ENCODE measurements at places on chromosomes 7 and 10. TPM values are rescaled to one million over a fixed set of nuclear protein-coding genes. Genes with fewer than 3 reads are reported as not detected.

DNA sequence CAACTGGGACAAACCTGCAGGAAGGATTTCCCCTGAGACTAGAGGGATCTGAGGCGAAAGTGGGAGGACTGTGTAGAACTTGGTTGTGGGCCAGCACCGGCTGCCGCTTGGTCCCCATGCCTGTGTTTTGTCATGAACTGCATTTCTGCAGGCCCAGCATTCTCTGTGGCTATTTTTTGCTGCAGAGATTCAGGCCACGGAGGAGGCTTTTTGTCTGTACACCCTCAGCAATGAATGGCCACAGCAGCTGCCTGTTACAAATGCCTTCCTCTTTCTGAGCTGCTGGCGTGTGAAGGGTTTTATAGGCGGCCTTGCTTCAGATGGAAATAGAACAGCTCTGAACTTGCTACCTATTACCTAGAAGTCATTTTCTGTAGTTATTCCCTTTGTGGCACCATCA lies 164.4 kb downstream of the SH2D4B start:
- H3K4me1 ChIP-seq = no peaks in the 10 kb centered on the region
- H3K27me3 ChIP-seq = no peaks in the 10 kb centered on the region
- no peaks in the 10 kb centered on the region for H3K36me3 ChIP-seq
- H3K4me3 ChIP-seq = no peak overlapping the region
- no peak for DNase-seq

The PDGFA gene
- 63.1 TPM for total RNA-seq

- H3K4me1 ChIP-seq = peaks cover 8% of the 10 kb centered on the region
- DNase-seq = no peak
- H3K27me3 ChIP-seq = peaks cover 41% of the 10 kb centered on the region
- no peaks in the 10 kb centered on the region for H3K36me3 ChIP-seq
- peak overlapping the region; percentile 75 for H3K4me3 ChIP-seq
Measured at GRCh38 chr10:7665767-7666166, 999 bp downstream of the ITIH5 start.

The ZNF32 gene
- total RNA-seq = 57.9 TPM

DNA sequence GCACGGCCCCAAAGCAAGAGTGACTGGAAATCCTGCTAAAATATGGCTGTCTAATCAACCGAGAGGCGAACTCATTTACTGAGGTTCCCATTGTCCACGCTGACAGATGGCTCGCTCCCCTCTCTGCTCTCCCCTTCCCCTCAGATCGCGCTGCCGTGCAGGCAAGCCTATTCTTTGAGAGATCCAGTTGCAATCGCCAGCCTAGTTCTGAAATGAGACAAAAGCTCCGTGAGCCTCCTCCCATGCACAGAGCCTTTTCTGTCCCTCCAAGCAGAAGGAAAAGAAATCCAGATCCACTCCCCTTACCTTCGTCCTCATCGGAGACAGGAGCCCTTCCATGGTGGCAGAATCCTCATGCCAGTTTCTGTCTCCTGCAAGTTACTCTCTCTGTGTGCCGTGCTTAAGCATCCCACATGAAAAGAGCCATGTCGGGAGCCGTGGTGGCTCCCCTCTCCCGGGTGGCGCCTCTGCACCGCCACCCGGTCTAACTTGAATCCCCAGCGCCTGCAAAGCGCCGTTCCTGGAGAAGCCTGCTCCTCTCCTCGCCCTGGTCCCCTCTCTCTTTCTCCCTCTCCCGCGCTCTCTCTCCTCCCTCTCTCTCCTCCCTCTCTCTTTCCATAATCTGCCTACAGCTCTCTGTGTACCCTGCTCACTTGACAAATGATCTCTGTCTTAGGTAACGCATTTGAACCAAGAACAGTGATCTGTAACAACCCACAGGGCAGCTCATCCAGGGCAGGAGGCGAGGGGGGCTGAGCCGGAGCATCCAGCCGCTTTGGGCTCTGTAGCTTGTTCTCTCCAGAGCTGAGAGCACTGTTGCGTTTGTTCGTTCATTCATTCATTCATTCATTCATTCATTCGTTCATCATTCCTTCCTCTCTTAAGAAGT lies 156.8 kb downstream of the FRMD4A start:
- H3K4me1 ChIP-seq = no peaks in the 10 kb centered on the region
- H3K27ac ChIP-seq = peak overlapping the region; percentile 72
- peak; percentile 35 for DNase-seq

Measured in hepatocyte (in vitro differentiated cells).